Activated naive CD4-positive, alpha-beta T cell treated with anti-CD3 and anti-CD28 coated beads, Interleukin-2, amount 10 ng/mL, durations not matched to agents 7 days and 5 days (primary cell): ENCODE measurements at places on chromosomes 4 and X.

- H3K27ac ChIP-seq: no peak overlapping the region
- H3K27me3 ChIP-seq: no peaks in the 10 kb centered on the region
- H3K4me3 ChIP-seq: no peak overlapping the region
- no peaks in the 10 kb centered on the region for H3K36me3 ChIP-seq
- no peaks in the 10 kb centered on the region for H3K4me1 ChIP-seq
- DNase-seq: no peak
Measured at GRCh38 chrX:43003939-43004338, 226.0 kb upstream of the PPP1R2C start.

GRCh38 chr4:100288161-100288560 lies 97.9 kb upstream of the DDIT4L start:
- no peaks in the 10 kb centered on the region for H3K36me3 ChIP-seq
- H3K27me3 ChIP-seq: peaks cover 3% of the 10 kb centered on the region
- no peak for DNase-seq
- H3K4me3 ChIP-seq: no peak overlapping the region
- no peaks in the 10 kb centered on the region for H3K4me1 ChIP-seq
- no peak overlapping the region for H3K27ac ChIP-seq

GRCh38 chrX:41350150-41350975 lies 16.4 kb downstream of the DDX3X start:
- H3K27me3 ChIP-seq: no peaks in the 10 kb centered on the region
- H3K36me3 ChIP-seq: peaks cover 39% of the 10 kb centered on the region
- H3K27ac ChIP-seq: no peak overlapping the region
- no peak overlapping the region for H3K4me3 ChIP-seq

GRCh38 chrX:119505945-119506344 lies 37.7 kb downstream of the SLC25A5 start:
- H3K27ac ChIP-seq: no peak overlapping the region
- H3K4me1 ChIP-seq: peaks cover 17% of the 10 kb centered on the region
- peaks cover 4% of the 10 kb centered on the region for H3K27me3 ChIP-seq
- DNase-seq: no peak

DNA sequence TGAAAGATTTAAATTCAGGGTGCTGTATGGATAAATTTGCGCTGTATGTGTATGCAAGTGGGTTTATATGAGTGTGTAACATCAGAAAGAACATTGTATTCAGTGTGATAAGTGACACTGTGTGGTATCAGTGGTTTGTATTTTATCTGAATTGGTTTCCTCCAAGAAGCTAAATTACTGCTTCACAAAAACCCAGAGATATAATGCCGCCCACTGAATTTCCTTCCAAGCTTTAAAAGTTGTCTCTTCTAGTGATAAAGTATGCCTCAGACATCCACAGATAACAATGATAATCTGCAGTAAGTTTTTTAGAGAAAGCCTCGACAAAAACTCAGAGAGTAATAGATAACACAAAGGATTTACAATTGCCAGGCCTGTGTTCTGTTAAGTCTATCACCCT lies 710.6 kb upstream of the HS3ST1 start:
- H3K4me3 ChIP-seq: no peak overlapping the region
- H3K27ac ChIP-seq: no peak overlapping the region

DNA sequence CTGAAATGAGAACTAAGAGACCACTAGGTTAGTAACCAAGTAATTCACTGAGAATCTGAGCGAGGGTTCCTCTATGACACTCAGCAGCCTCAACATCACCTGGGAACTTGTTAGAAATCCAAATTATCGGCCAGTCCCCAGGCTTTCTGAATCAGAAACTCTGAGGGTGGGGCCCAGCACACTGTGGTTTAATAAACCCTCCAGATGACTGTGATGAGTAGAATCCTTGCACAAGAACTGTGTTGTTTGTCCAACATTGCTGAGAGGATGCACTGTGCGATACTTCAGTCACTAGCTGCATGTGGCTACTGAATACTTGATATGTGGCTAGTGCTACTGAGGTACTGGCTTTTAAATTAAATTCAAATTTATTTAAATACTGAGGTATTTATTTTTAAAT lies 243.9 kb downstream of the MAML3 start:
- H3K36me3 ChIP-seq: no peaks in the 10 kb centered on the region
- no peak overlapping the region for H3K27ac ChIP-seq
- no peak for DNase-seq
- no peaks in the 10 kb centered on the region for H3K4me1 ChIP-seq

- DNase-seq: no peak
- no peaks in the 10 kb centered on the region for H3K36me3 ChIP-seq
- H3K27me3 ChIP-seq: peaks cover 4% of the 10 kb centered on the region
- no peaks in the 10 kb centered on the region for H3K4me1 ChIP-seq
- no peak overlapping the region for H3K4me3 ChIP-seq
- no peak overlapping the region for H3K27ac ChIP-seq
Measured at GRCh38 chr4:105092356-105092755, 54.3 kb upstream of the TET2 start.

GRCh38 chr4:123092586-123092985 lies 170.2 kb upstream of the NUDT6 start:
- H3K27me3 ChIP-seq: no peaks in the 10 kb centered on the region
- H3K36me3 ChIP-seq: peaks cover 11% of the 10 kb centered on the region

DNA sequence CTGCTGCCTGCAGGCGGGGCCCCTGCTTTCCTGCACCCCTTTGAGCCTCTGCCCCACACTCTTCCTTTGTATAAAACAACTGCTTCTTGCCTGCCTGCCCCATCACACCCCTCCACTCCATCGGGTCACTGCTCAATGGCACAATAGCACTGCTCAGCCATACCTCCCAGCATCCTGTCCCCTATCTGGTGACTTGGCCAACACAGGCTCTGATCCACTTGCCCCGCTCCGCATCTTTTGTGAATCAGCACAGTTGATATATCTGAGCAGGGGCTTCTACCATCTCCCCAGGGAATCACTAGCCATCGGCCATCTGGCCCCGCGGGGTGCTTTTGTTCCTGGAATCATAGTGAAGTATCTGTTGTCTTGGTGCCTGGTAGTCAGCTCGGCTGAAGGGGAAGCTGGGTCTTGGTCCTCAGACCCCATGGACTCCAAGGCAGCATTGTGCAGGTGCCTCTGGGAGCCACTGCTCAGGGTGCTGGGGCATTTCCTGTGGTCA lies 45.3 kb downstream of the MAP7D3 start:
- no peak overlapping the region for H3K27ac ChIP-seq
- H3K36me3 ChIP-seq: no peaks in the 10 kb centered on the region

DNA sequence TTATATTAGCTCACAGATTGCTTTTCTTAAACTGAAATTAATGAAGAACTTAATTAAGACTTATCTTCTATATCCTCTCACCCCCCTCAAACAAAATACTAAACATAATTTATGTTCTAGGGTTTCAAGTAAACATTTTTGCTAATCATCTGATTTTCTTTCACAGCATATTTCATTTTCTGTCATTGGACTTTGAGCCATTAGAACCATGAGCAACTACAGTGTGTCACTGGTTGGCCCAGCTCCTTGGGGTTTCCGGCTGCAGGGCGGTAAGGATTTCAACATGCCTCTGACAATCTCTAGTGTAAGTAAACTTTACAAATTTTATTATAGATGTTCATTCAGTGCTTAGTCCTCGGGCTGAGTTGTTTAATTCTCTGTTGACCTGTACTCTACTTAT lies 3.3 kb downstream of the PDLIM5 start:
- peaks cover 23% of the 10 kb centered on the region for H3K27me3 ChIP-seq
- H3K4me1 ChIP-seq: peaks cover 21% of the 10 kb centered on the region
- H3K27ac ChIP-seq: no peak overlapping the region
- DNase-seq: no peak

- H3K4me1 ChIP-seq: no peaks in the 10 kb centered on the region
- no peak for DNase-seq
- H3K36me3 ChIP-seq: no peaks in the 10 kb centered on the region
- H3K4me3 ChIP-seq: no peak overlapping the region
- no peak overlapping the region for H3K27ac ChIP-seq
Measured at GRCh38 chrX:11600578-11600977, 65.1 kb downstream of the ARHGAP6 start.

DNA sequence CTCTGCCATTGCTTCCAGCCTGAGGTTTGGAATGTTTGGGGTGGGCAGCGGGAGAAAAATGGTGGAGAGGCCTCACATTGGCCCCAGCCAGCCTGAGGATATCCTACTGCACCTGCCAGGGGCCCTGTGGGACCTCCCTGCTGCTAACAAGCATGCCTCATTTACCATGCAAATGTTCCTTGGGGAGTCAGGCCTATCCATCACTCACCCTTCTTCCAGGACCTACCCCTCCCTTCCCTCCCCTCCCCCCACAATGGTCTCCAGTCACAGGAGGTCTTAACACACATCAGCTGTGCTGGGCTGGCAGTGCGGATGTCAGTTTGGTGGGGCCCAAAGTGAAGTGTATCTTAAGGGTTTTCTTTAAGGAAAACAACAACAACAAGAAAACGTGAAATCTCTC lies 139.2 kb downstream of the SHOX start:
- no peaks in the 10 kb centered on the region for H3K4me1 ChIP-seq
- no peak for DNase-seq
- no peaks in the 10 kb centered on the region for H3K36me3 ChIP-seq
- H3K27ac ChIP-seq: no peak overlapping the region

- no peak overlapping the region for H3K4me3 ChIP-seq
- no peak overlapping the region for H3K27ac ChIP-seq
- H3K27me3 ChIP-seq: no peaks in the 10 kb centered on the region
- no peaks in the 10 kb centered on the region for H3K36me3 ChIP-seq
Measured at GRCh38 chr4:94798808-94799207, 41.1 kb downstream of the BMPR1B start.

DNA sequence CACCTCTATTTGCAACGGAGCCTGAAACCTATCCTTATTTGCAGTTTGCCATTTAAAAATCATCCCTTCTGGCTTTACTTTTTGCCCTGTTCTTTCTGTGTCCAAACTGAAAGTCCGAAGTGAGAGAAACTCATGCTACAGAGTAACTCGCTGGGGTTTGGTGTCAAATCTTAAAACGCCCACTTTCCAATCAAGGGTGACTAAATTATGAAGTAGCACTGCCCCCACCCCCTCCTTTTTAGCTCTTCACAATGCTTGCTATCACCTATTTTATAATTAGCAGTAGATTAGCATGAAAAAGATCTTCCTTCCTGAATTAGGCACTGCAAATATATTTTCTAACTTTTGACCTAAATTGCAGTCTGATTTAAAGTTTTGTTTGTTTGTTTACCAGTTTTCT lies 52.5 kb downstream of the VGLL1 start:
- peaks cover 1% of the 10 kb centered on the region for H3K36me3 ChIP-seq
- DNase-seq: no peak
- H3K27ac ChIP-seq: peak overlapping the region; percentile 90
- H3K27me3 ChIP-seq: peaks cover 3% of the 10 kb centered on the region
- H3K4me3 ChIP-seq: no peak overlapping the region

DNA sequence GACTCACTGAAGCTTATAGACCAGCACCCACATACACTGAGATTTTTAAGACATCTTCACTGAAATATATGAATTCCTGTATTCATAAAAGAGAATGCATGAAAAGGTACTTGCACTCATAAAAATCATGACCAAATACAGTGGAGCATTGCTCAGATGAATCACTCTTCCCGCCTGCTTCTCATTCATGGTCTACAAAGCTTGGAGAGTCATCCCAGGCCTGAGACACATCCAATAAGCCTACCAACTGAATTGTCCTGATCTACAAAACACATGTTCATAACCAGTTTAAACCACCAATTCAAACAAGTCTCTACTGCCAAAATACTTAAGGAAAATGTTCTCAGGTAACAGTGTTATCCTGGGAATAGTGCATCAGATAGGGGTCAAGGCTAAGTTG lies 38.1 kb downstream of the PROM1 start:
- no peak for DNase-seq
- H3K27ac ChIP-seq: no peak overlapping the region
- H3K4me3 ChIP-seq: no peak overlapping the region
- no peaks in the 10 kb centered on the region for H3K36me3 ChIP-seq

DNA sequence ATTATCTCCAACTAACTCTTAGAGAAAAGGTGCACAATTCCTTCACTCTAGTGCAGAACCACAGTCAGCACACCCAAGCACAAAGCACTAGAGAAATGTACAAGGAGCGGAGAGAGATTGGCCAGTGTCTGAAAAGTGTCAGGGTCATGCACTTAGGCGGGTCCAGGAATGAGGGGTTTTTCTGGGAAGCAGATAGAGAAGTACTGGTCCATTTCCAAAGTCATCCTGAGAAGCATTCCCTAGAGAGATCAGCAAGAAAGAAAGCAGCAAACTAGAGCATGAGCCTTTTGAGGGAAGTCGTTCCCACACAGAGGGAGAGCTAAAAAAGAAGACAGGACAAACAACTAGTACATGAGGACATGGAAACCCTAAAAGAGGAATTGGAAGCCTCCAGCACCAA lies 168.1 kb upstream of the MAP3K15 start:
- peaks cover 75% of the 10 kb centered on the region for H3K4me1 ChIP-seq
- H3K27ac ChIP-seq: peak overlapping the region; percentile 95
- no peaks in the 10 kb centered on the region for H3K27me3 ChIP-seq

DNA sequence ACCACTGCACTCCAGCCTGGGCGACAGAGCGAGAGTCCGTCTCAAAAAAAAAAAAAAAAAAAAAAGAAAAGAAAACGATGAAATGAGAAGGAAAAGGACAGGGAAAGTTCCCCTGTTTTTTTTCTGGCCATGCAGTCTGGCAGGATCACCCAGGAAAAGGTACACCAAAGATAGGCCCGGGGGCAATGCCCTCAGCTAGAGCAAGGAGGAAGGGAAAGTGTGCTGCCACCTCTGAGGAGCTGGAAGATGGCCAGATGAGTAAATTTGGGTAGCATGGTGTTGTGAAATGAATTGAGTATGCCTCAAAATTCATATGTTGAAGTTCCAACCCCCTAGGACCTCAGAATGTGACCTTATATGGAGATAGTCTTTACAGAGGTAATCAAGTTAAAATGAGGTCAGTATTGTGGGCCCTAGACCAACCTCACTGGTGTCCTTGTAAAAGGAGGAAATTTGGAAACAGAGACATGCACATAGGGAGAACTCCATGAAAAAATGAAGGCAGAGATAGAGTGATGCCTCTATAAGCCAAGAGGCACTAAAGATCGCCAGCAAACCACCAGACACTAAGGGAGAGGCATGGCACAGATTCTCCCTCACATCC lies 28.9 kb downstream of the MAOB start:
- no peaks in the 10 kb centered on the region for H3K4me1 ChIP-seq
- no peaks in the 10 kb centered on the region for H3K36me3 ChIP-seq
- no peak for DNase-seq
- no peaks in the 10 kb centered on the region for H3K27me3 ChIP-seq
- no peak overlapping the region for H3K4me3 ChIP-seq
- no peak overlapping the region for H3K27ac ChIP-seq

DNA sequence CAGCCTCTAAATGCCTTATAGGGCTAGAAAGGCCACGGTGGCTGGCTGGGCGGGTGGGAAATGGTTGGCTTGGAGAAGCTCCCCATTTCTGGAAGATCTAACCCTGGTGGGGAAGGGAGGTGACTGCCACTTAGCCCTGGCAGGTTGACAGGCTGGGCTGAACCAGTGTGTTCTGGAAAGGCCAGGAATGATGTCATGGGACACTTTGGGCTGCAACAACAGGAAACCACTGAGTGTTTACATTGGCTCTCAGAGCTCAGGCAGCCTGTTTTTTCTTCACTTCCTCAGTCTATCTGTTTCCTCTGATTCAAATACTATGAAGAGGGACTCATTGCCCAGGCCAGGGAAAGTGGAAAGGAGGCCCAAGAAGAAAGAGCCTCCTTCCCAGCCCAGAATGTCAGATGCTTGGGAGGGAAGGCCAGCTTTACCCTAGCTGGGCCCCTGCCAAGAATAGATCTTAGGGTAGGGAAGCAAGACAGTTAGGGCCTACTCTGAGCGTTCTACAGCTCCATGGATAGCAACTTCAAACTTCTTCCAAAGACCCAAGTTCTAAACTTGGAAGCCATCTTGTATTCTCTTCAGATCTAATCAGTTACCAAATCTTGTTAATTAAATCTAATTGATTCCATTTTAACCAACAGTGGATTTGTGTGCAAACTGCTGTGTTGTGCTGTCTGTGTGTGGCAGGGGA lies 65.8 kb upstream of the MSN start:
- H3K36me3 ChIP-seq: peaks cover 8% of the 10 kb centered on the region
- peaks cover 60% of the 10 kb centered on the region for H3K4me1 ChIP-seq
- peak overlapping the region; percentile 97 for H3K27ac ChIP-seq
- H3K27me3 ChIP-seq: no peaks in the 10 kb centered on the region
- H3K4me3 ChIP-seq: peak overlapping the region; percentile 37
